ENCODE measurements at places on chromosomes 16 and 17.

GRCh38 chr17:32275060-32276042 lies 9.7 kb downstream of the RHBDL3 start:
- no peak for DNase-seq

DNA sequence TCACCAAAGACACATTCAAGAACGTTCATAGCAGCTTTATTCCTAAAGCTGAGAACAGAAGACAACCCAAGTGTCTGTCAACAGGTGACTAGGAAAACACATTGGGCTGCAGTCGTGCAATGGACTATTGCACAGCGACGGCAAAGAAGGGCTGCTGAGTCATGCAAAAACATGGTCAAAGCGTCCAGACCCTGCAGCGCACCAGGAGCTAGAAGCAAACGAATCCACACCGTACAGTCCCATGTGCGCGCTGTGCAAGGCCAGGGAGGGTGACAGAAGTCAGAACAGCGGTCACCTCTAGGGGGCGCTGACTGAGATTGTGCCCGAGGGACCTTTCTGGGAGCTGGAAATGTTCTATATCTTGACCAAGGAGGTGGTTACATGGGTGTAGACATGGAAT lies 266.4 kb downstream of the MAF start:
- no peak for DNase-seq

- no peak for DNase-seq
Measured at GRCh38 chr17:47013341-47013740, 34.3 kb upstream of the RPRML start.

- DNase-seq = no peak
Measured at GRCh38 chr16:84044118-84044488, 1.5 kb upstream of the SLC38A8 start.

DNA sequence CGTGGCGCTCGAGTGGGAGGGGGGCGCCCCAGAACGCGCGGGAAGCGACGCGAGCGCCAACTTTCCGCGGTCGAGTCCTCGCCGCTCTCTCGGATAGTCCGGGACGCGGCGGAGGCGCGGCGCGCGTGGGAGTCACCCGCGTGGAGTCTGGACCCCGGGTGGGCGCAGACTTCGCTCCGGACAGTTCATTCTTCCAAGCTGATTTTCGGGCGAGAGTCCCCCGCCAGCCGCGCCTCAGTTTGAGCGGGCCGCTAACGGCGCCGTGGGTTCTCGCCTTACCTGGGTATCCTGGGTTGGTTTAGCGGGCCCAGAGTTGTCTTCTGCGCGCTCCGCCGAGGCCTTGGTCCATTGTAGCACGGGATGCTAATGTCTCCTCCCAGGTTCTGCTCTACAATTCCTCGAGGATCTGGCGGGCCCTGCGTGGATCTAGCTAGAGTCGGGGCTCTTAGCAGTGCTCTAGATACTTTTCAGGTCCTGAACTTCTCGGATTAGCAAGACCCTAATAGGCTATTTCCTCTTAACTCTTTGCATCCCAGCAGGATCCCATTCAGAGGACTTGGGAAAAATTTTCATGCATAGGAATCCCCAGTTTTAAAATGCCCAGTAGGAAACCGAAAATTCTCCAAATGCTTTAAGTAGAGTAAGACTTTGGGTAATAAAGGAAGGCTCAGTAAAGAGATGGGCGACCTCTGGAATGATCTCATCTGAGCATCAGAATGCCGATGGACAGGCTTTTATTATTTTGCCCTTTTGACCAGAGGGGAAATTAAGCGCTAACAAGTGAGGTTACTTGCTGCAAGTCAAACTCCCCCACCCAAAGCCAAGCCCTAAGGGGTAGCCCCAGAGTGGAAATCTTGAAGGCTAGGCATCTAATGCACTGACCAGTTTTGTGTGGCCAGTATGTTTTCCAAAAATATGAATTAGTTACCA lies 537 bp upstream of the GJC1 start:
- no peak for DNase-seq

DNA sequence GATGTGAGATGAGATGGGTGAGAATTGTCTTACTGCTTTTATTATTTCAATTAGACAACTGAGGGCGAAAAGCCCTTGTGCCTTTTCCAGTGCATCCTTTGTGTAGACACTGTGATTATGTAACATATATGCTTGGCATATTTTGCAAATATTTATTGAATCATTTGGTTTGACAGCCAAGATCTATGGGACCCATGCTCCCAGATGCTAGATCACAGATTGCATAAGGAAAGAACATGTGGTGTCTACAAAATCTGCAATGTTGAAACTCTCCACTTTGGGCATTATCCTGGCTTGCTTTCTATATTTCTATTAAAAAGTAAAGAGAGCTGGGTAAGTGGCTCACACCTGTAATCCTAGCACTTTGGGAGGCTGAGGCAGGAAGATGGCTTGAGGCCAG lies 4.8 kb upstream of the COG1 start:
- no peak for DNase-seq

GRCh38 chr17:81468770-81469121 lies 43.9 kb downstream of the ACTG1 start:
- DNase-seq = no peak

DNA sequence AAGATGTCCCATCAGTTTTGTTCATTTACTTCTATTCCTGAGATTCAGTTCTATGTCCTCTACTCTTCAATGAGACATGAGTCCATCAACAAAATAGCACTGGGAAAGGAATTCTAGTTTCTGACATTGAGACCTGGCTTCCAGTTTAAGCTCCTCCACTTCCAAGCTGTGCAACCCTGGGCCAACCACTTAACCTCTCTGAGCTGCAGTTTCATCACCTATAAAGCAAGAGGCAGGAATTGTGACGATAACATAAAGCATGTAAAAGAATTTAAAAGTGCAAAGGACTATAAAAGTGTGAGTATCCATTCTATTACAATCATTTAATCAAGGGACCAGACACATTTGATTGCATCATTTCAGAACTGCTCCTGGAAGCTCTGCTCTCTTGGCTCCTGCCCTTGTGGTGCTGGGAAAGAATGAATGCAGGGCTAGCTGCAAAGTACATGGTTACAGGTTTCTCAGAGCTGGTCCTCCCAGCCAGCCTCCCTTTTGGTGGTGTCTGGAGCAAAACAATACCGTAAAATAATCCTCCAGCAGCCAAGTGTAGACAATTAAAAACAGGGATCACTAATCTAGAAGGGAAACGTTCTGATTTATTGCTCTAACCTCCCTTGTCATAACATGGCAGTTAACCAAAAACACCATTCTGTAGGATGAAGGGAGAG lies 113.9 kb downstream of the VPS53 start:
- DNase-seq = no peak

DNA sequence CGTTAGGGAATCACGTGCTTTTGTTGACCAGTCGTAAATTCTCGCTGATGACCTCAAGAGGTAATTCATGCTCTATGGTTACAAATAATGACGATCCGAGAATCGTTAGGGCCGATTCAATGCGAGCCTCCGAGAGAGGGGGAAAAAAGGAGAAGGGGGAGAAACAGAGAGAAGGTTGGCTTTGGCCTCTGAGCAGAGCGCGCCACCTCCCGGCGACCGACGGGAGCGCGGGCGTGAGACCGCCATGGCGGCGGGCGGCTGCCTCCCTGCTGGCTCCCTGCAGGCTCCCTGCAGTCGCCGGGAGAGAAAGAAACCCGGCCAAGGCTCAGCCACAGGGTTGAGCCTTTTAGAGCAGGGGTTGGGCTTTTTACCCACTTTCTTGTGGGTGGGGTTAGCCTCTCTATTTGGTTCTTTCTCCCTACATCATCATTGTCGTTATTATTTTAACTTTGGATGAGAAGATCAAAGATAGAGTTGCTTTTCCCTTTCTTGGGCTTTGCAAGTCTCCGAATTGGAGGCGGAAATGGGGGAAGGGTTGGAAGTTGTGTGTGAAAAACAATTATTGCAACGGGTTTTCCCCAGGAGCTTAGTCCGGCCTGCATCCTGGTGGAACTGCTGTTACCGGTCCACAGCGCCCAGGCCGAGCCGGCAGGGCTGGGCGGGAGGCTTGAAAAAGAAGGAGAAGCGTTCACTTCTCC lies 410 bp upstream of the HOXB5 start:
- peak; percentile 43 for DNase-seq

DNA sequence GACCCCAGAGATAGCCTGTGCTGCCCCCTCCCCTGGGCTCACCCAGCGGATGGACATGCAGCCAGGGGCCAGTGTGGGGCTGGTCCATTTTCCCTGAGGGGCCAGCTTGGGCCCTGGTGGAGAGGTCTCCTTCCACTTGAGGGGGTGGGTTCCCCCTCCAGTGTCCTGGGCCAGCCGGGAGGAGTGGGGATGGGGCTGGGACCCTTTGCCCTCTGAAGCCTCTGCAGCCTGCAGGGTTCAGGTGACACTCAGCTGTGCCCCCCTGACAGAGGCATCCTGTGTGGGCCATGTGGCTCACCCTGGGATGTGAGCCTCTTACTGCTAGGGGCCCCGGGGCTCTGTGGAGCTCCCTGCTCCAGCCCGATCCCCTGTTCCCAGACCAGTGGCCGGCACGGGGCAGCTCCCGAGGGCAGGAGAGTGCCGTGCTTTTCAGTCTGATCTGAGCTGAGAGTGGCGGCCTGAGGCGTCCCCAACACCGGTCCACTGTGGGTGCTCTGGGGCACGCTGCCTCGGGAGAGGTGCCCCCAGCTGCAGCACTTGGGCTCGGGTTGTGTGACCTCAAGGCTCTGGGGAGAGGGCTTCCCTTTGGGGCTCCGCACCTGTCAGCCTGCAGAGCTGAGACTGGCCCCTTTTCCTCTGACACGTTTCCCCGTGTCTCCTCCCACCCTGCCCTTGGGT lies 439 bp upstream of the GNG13 start:
- DNase-seq = no peak

- DNase-seq = no peak
Measured at GRCh38 chr17:75061055-75061438, 14.0 kb downstream of the KCTD2 start.

GRCh38 chr16:9868606-9869149 lies 313.6 kb downstream of the GRIN2A start:
- DNase-seq = no peak

- no peak for DNase-seq
Measured at GRCh38 chr16:64440421-64440831, 681.4 kb downstream of the CDH11 start.

DNA sequence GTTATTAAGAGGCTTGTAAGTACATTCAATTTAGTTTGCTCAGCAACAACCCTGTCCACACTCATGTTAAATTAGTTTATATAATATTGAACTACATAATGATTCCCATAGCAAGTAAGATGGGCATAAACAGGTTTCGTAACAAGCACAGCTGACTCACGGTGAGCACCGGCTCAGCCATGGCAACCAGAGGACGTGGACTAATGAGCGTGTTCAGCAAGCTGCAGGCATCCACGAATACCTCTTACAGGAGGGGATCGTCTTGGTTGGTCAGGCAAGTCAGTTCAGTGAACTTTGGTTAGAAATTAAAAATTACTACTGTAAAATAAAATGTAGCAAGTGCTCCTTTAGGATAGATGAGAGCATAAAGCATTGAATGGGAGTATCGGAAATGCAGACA lies 58.4 kb downstream of the ELAC2 start:
- no peak for DNase-seq

DNA sequence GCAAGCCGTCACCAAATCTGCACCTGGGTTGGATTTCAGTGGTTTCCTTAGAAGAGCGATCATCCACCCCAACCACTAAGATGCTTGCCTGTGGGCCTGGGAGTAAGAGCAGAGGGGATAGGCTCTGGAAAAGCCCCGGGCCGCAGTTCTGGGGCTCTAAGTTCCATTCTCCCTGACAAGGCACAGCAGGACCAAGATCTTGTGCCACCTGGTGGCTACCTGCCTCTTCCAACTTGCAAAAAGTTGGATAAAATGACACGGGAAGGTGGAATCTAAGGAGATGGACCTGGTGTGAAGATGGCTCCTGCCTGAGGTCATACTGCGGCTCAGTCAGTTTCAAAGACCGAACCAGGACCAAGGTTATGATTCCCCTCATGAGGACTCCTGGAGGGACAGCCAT lies 42.3 kb downstream of the ABCC12 start:
- no peak for DNase-seq

DNA sequence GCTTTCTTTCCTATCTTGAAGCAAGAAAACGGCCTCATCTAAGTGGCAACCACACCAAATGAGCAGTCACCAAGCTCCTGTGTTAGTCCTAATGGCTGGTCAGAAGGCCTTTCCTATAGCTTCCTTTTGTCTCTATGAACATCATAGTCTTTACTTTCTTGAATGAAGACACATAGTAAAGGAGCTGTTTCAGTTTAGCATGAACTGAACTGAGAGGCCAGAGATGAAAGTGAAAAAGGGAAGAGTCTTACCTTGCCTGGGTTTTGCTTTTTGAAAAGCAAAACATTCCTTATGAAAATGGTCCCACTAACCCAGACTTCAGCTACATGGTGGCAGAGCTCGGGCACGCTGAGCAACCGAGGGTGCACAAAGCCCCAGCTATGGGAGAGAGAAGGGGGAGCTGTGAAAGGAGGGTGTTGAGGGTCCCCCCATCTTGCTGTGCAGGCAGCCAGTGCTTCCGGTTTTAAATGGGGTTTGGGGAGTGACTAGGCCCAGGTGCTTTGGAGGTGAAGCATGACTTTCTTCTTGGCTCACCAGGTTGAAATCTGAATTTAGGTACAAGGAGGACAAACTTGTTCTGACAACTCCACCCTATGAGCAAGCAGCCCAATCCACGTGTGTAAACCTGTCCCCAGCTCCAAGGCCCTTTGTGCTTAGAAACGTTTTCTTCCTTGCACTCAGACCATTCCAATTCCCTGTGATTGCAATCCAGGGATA lies 9.1 kb upstream of the PSMC3IP start:
- DNase-seq = no peak

DNA sequence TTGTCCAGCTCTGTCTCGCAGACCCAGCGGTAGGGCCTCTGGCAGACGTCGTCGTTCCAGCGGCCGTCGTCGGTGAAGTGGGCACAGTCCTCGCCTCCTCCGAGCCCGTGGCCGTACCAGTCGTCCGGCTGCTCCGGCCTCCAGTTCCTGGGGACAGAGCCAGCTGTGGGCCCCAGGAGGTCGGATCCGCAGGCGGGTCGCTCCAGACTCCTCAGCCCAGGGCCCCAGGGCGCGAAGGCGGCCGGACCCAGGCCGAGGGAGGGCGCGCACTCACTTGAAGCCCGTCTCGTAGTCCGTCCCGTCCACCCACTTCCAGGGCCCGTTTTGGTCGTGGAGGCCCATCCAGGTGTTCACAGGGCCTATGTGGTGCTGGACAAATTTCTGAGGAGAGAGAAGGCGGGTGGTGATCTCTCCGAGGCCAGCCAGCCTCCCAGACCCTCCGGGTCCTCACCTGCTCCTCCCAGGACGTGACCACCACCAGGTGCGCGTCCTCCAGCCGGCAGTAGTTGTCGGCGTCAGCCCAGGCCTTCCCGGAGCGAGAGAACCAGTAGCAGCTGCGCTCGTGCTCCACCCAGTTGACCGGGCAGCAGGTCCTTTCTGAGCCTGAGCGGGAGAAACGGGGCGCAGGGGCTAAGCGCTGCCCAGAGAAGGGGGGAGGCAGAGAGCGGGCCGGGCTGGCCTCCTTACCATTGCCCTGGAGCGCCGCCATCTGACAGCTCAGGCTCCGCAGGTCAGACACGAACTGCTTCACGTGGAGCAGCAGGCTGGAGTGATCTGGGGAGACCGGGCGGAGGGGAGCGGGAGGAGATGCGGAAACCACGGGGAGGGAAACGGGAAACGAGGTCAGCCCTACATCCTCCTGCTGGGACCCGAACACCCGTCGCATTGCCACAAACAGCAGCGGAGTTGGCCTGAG lies 5.2 kb downstream of the ASGR1 start:
- peak; percentile 19 for DNase-seq

GRCh38 chr17:51666971-51667705 lies 406.8 kb downstream of the UTP18 start:
- no peak for DNase-seq
